Activated naive CD8-positive, alpha-beta T cell treated with anti-CD3 and anti-CD28 coated beads, Interleukin-2, amount 10 ng/mL, durations not matched to agents 7 days and 5 days (primary cell): ENCODE measurements at places on chromosomes 7 and 10. TPM values are rescaled to one million over a fixed set of nuclear protein-coding genes. Genes with fewer than 3 reads are reported as not detected.

- H3K27me3 ChIP-seq = no peaks in the 10 kb centered on the region
- H3K36me3 ChIP-seq = no peaks in the 10 kb centered on the region
- no peaks in the 10 kb centered on the region for H3K4me1 ChIP-seq
Measured at GRCh38 chr7:124701955-124702354, 63.6 kb downstream of the GPR37 start.

- peaks cover 10% of the 10 kb centered on the region for H3K4me1 ChIP-seq
- H3K27me3 ChIP-seq = peaks cover 24% of the 10 kb centered on the region
- H3K4me3 ChIP-seq = no peak overlapping the region
- no peaks in the 10 kb centered on the region for H3K36me3 ChIP-seq
- no peak for DNase-seq
Measured at GRCh38 chr7:70700941-70701425, 431.0 kb upstream of the GALNT17 start.

The PLEKHA1 gene
- total RNA-seq = 29.2 TPM

The SFTPD gene
- total RNA-seq = not detected

- H3K27me3 ChIP-seq = no peaks in the 10 kb centered on the region
- peaks cover 17% of the 10 kb centered on the region for H3K36me3 ChIP-seq
- peaks cover 9% of the 10 kb centered on the region for H3K4me1 ChIP-seq
- no peak overlapping the region for H3K4me3 ChIP-seq
- H3K27ac ChIP-seq = no peak overlapping the region
Measured at GRCh38 chr7:140369294-140369693, 29.0 kb downstream of the SLC37A3 start.

DNA sequence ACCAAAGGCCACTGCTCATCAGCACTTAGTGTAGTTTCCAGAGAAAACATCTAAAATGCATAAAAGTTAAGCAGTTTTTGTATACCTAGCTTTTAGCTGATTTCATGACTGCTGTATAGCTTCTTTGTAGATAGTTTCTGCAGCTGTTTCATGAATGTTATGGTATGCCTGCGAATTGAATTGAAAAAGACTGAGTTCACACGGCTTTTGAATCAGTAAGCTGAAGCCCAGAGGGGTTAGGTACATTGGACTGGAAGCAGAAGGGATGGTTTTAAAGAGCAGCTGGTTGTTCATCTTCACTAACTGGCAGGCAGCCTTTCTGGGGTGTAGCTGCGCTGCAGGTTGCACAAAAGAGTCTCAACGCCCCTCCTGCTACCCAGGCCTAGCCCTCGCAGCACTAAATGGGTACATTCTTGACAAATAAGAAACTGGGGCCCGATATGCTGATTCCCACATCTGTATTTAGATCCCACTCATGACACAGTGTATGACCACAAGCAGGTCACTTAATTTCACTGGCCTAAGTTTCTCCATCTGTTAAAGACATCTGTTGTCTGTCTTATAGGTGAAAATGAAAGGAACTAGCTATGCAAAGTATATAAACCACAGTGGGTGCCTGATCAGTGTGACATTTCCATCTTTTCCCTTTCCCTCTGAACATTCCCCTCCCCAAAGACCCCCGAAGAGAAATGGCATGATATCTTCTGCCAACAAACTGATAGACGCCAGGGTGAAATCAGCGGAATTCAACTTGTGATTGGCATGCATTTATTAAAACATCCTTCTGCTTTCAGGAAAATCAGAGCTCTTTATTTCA lies 85.9 kb upstream of the AGBL3 start:
- no peak overlapping the region for H3K27ac ChIP-seq
- no peak for DNase-seq
- no peaks in the 10 kb centered on the region for H3K27me3 ChIP-seq
- no peak overlapping the region for H3K4me3 ChIP-seq

The H2BK1 gene
- total RNA-seq = 1.6 TPM

The NEUROG3 gene
- total RNA-seq = not detected

DNA sequence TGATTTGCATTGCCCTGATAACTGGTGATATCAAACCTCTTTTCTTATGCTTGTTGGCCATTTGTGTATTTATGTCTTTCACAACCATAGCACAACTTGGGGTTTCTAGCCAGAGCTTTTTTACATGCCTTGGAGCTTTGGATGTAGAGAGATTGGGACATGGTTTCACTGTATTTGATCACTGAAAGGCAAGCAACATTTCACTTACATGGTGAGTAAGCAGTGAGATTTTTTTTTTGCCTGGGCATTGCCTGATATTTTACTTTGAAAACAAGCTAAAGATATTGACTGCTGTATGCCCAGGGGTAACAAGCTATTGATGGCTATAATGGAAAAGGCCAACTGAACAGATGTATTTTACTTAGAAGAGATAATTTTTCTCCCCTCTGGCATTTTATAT lies 259.0 kb downstream of the PHTF2 start:
- H3K4me1 ChIP-seq = no peaks in the 10 kb centered on the region
- H3K4me3 ChIP-seq = no peak overlapping the region
- no peak overlapping the region for H3K27ac ChIP-seq
- peaks cover 15% of the 10 kb centered on the region for H3K27me3 ChIP-seq

GRCh38 chr7:105910172-105910571 lies 33.8 kb upstream of the ATXN7L1 start:
- peaks cover 6% of the 10 kb centered on the region for H3K4me1 ChIP-seq
- H3K27me3 ChIP-seq = peaks cover 3% of the 10 kb centered on the region
- no peaks in the 10 kb centered on the region for H3K36me3 ChIP-seq

The AGAP5 gene
- 11.3 TPM for total RNA-seq

The MSS51 gene
- total RNA-seq = 4.8 TPM

DNA sequence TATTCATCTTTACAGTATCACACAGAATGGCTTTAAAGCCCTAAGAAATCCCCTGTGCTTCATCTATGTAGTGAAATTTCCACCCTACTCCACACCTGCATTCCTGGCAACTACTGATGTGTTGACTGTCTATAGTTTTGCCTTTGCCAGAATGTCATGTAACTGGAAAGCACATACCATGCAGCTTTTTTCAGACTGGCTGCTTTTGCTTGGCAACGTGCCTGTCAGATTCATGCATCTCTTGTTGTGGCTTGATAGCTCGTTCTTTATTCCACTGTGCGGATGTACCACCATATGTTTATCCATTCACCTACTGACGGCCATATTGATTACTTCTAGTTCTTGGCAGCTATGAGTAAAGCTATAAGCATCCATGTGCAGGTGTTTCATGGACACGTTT lies 30.6 kb downstream of the RBM17 start:
- no peak overlapping the region for H3K4me3 ChIP-seq
- no peak overlapping the region for H3K27ac ChIP-seq
- H3K27me3 ChIP-seq = no peaks in the 10 kb centered on the region

The ERVW-1 gene
- total RNA-seq = not detected

DNA sequence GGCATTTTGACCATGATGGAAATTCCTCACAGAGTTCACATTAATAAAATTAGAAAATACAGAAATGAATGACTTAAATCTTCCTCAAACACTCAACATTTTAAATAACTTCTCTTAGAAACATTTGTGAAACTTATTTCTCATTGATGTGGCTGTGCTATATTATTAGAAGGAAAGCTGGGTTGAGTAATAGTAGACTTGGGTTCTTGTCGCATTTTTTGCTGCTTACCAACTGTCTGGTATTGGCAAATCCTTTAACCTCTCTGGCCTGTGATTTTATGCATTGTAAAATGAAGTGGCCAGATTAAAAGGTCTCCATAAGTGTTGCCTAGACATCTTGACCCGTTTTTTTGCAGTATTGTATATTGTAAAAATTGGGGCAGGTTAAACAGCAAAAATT lies 66.5 kb downstream of the VPS50 start:
- DNase-seq = no peak
- peaks cover 6% of the 10 kb centered on the region for H3K36me3 ChIP-seq
- no peak overlapping the region for H3K27ac ChIP-seq

The SLC18A3 gene
- total RNA-seq = not detected

The OR2A5 gene
- not detected for total RNA-seq

GRCh38 chr10:132448248-132448731 lies 51.3 kb downstream of the PWWP2B start:
- H3K27me3 ChIP-seq = no peaks in the 10 kb centered on the region
- DNase-seq = peak; percentile 78
- peak overlapping the region; percentile 97 for H3K27ac ChIP-seq
- H3K36me3 ChIP-seq = no peaks in the 10 kb centered on the region

GRCh38 chr10:69643779-69644657 lies 14.0 kb downstream of the FAM241B start:
- no peak overlapping the region for H3K4me3 ChIP-seq
- no peak overlapping the region for H3K27ac ChIP-seq
- no peaks in the 10 kb centered on the region for H3K36me3 ChIP-seq
- DNase-seq = no peak
- H3K4me1 ChIP-seq = peaks cover 2% of the 10 kb centered on the region

DNA sequence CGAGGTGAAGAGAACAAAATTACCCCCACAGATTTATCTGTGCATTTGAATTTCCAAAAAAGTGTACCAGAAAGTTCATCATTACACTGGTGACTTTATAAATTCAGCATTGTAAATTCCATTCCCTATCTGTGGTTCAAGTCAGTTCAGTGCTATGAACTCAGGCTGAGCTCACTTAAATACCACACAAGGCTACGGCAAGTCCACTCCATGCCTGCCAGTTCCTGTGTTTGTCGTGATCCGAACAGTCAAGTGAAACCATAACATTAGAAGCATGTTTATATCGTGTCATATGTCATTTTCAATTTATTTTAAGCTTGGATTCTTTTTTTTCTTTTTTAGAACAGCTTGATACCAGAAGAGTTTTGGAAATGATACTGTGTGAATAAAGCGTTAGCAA lies 14.8 kb downstream of the MBL2 start:
- H3K27me3 ChIP-seq = no peaks in the 10 kb centered on the region
- no peaks in the 10 kb centered on the region for H3K4me1 ChIP-seq
- H3K4me3 ChIP-seq = no peak overlapping the region
- no peak overlapping the region for H3K27ac ChIP-seq
- no peak for DNase-seq

GRCh38 chr10:103584216-103585010 lies 90.9 kb downstream of the NEURL1 start:
- H3K4me1 ChIP-seq = peaks cover 10% of the 10 kb centered on the region
- no peaks in the 10 kb centered on the region for H3K27me3 ChIP-seq
- peak overlapping the region; percentile 93 for H3K4me3 ChIP-seq
- peak overlapping the region; percentile 90 for H3K27ac ChIP-seq
- peaks cover 3% of the 10 kb centered on the region for H3K36me3 ChIP-seq

- H3K4me1 ChIP-seq = no peaks in the 10 kb centered on the region
- DNase-seq = no peak
- H3K27me3 ChIP-seq = no peaks in the 10 kb centered on the region
- H3K36me3 ChIP-seq = no peaks in the 10 kb centered on the region
- H3K4me3 ChIP-seq = no peak overlapping the region
Measured at GRCh38 chr7:83872501-83872900, 223.6 kb upstream of the SEMA3E start.

DNA sequence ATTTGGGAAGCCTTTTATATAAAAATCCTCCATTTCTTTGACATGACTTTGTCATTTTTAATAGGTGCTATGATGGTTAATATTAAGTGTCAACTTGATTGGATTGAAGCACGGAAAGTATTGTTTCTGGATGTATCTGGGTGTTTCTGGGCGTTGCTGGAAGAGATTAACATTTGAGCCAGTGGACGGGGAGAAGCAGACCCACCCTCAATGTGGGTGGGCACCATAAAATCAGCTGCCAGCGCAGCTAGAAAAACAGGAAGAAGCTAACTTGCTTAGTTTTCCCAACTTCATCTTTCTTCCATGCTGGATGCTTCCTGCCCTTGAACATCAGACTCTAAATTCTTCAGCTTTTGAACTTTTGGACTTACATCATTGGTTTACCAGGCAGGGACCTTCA lies 1003.0 kb downstream of the SORCS3 start:
- no peak overlapping the region for H3K27ac ChIP-seq
- no peak for DNase-seq
- no peak overlapping the region for H3K4me3 ChIP-seq
- H3K36me3 ChIP-seq = no peaks in the 10 kb centered on the region
- H3K4me1 ChIP-seq = no peaks in the 10 kb centered on the region

GRCh38 chr7:29596593-29597178 lies 33.1 kb downstream of the PRR15 start:
- DNase-seq = no peak
- H3K4me3 ChIP-seq = no peak overlapping the region
- H3K4me1 ChIP-seq = no peaks in the 10 kb centered on the region
- no peaks in the 10 kb centered on the region for H3K27me3 ChIP-seq

DNA sequence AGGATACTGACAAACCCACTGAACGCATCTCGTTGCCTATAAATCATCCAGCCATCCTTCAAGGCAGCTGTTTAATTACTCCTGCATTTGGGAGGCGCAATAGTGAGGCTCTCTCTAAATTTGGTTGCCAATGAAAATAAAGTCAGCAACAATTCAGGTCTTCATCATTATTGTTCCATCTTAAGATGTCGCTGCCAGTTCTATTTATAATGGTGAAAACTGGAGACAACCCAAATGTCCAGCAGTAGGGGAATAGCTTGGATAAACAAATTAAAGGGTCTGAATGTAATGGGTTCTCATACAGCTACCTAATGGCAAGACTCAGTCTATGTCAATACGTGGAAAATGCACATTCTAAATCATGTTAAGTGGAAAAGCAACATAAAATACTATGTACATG lies 120.1 kb upstream of the PLXNA4 start:
- H3K27me3 ChIP-seq = no peaks in the 10 kb centered on the region
- no peak overlapping the region for H3K4me3 ChIP-seq
- H3K36me3 ChIP-seq = no peaks in the 10 kb centered on the region
- no peaks in the 10 kb centered on the region for H3K4me1 ChIP-seq
- DNase-seq = no peak

The NME8 gene
- not detected for total RNA-seq

The UPK3B gene
- total RNA-seq = 2.1 TPM

DNA sequence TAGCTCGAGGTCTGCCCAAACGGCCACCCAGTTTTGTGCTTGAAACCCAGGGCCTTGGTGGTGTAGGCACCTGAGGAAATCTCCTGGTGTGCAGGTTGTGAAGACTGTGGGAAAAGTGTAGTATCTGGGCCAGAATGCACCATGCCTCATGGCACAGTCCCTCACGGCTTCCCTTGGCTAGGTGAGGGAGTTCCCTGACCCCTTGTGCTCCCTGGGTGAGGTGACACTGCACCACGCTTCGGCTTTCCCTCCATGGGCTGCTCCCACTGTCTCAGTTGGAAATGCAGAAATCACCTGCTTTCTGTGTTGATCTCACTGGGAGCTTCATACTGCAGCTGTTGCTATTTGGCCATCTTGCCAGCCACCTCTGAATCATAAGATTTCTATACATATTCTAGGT lies 62.4 kb upstream of the CDK6 start:
- peaks cover 2% of the 10 kb centered on the region for H3K27me3 ChIP-seq
- DNase-seq = no peak
- H3K27ac ChIP-seq = no peak overlapping the region
- peaks cover 6% of the 10 kb centered on the region for H3K4me1 ChIP-seq
- H3K4me3 ChIP-seq = no peak overlapping the region
